Activated CD8-positive, alpha-beta memory T cell treated with anti-CD3 and anti-CD28 coated beads, Interleukin-2, amount 50 U/mL, for 48 hours (primary cell): ENCODE measurements at places on chromosomes 1 and 21.

GRCh38 chr21:29526545-29526944 is 227.8 kb downstream of the BACH1 start:
- DNase-seq, result no peak

DNA sequence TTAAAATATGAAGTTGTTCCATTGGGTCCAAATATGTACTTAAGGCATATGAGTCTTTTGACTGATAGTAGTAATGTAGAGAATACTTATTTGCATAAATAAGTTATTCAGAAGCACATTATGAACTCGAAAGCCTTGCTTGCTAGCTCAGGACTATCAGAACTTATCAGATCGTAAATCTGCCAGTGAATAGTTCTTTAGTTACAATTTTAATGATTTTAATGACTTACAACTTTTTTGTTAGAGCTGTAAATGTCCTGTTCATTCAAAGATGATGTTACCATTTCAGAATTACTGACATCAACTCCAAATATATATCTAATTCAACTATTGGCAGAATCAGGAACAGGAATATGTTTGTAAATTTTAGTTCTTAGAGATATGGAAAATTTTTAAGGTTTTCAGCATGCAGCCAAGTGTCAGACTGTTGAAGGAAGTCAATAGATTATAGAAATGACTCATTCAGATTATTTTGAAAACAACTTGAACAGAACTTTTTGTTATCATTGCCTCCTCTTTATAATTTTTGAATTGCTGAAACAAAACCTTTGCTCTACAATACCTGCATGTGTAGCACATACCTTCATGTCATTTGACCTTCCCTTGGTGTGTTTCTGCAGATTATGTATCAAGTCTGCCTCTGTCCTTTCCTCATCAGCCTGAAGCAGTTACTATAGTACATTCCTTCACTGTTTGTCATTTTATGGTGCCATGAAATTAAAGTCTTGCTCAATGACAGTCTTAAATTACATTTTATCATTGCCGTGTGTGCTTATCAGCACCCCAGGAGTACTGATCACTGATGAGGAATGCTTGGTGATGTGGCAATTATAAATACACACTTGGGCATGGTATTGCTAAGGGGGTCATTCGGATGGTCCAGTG is 44.9 kb downstream of the LRRC8D start:
- no peak for DNase-seq

GRCh38 chr1:112887599-112888283 is 68.3 kb downstream of the SLC16A1 start:
- peak; percentile 39 for DNase-seq

- no peak for DNase-seq
Observed at GRCh38 chr1:181972256-181972655, 89.3 kb downstream of the ZNF648 start.

DNA sequence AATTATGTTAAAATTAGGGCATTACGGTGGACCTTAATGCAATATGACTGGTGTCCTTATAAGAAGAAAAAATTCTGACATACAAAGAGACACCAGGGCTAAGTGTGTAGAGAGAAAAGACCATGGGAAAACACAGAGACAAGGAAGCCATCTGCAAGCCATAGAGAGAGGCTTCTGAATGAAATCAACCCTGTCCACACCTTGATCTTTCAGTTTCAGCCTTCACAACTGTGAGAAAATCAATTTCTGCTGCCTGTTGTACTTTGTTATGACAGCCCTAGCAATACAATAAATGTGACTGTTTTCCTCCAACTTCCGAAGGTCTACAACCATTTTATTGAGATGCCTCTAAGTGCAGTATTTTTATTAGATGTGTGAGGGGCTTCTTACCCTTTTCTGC is 1407.2 kb downstream of the MRPL39 start:
- DNase-seq, result no peak
